ENCODE measurements at places on chromosomes 11 and 22. TPM values are rescaled to one million over a fixed set of nuclear protein-coding genes. Genes with fewer than 3 reads are reported as not detected.

Gene OR8A1
- total RNA-seq, result not detected

Gene CRYBA4
- total RNA-seq, result 0.22 TPM

Gene PTGDR2
- 0.03 TPM for total RNA-seq

Gene ACTN3
- 36.9 TPM for total RNA-seq

DNA sequence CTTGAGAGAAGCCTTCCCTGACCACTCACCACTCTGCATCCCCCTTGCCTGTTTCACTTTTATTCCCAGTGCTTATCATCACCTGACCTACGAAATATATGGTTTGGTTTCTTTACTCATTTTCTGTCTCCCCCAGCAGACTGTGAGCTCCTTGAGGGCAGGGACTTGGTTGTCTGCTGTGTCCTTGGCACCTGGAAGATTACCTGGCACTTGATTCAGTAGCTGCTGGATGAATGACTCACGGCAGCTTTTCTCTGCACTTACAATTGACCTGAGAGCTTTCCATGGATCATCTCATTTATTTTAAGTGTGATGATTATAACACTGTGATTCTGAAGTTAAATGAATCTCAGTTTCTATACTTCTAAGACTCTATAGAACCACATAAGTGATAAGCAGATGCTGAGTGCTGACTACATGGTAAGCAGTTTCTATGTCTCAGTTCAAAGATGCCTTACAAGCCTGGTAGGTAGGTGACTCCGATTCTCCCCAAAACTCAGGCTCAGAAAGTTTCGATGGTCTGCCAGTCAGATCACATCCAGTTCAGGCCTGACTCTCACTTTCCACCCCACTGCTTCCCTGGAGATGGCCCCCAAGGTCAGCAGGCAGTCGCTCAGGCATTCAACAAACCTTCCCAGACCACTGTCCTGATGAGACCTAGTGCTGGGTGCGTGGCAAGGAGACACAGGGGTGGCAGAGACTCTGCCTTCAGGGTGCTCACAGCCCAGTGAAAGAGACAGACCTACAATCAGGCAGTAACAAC is 11.6 kb downstream of the IL2RB start:
- no peak for DNase-seq

DNA sequence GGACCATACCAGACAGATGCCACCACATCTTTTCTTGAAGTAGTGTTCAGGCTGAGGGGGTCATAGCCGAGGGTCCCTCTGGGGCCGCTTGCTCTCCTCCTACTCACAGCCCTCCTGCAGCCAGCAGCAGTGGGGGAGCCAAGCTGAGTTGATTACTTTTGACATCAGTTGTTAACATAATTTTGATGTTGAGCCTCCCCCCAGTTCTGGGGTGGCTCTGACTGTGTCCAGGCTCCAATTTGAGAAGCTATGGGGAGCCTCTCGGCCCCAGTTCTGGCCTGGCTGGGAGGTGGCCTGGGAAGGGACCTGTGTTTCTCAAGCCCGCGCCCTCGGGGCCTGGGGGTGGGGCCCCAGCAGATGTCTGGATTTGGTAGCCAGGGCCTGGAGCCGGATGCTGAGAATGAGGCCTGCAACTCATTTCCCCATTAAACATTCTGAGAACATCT is 47.9 kb downstream of the KCNQ1OT1 start:
- DNase-seq, result peak; percentile 22

DNA sequence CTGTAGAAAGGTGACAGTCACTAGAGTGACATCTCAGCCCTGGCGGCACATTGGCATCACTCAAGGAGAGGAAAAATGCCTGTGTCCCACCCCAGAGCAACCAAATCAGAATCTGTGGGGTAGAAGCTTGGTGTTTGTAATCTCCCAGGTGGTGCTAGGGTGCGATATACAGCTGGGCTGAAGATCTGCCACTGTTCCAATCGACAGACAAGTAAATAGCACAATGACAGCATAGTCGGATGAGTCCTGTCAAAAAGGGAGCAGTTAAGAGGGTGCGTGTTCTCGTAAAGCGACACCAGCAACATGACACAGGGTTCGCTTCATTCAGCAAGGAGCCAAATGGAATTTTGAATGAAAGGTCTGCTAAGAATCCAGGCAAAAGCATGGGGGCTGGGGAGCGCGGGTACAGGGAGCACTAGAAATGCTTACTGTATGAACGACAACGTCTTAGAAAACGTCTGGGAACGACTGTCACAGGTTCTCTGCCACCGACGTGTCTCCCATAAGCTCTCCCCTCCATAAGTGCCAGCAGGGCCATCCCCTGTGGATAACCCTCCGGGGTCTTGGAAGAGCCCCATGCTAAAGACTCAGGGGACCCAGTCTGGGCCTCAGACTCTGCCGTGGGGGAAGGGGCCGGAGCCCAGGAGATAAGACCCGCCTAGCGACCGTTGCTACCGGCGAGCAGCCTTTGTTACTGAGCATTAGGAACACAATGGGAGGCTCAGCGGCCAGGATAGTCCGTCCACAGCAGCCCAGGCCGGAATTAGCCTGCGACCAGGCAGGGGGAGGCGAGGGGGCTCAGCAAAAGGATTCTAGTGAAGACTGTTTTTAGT is 20.8 kb downstream of the ADA2 start:
- peak; percentile 94 for DNase-seq

GRCh38 chr11:8793114-8793777 is 110.7 kb downstream of the RPL27A start:
- DNase-seq, result no peak

DNA sequence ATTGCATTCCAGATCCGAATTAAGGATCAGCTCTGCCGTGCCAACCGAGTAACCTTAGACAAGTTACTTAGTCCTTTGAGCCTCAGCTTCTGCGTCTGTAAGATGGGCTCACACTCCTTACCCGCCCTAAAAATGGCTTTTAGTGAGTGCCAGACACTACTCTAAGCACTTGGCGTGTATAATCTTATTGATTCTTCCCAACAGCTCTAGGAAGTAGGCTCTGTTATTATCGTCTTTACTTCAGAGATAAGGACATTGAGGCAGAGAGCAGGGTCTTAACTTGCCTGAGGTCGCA is 21.7 kb upstream of the ROBO3 start:
- no peak for DNase-seq

GRCh38 chr22:45497351-45498145 is 5.1 kb upstream of the FBLN1 start:
- no peak for DNase-seq
